ENCODE measurements at places on chromosomes 6 and 20. TPM values are rescaled to one million over a fixed set of nuclear protein-coding genes. Genes with fewer than 3 reads are reported as not detected.

DNA sequence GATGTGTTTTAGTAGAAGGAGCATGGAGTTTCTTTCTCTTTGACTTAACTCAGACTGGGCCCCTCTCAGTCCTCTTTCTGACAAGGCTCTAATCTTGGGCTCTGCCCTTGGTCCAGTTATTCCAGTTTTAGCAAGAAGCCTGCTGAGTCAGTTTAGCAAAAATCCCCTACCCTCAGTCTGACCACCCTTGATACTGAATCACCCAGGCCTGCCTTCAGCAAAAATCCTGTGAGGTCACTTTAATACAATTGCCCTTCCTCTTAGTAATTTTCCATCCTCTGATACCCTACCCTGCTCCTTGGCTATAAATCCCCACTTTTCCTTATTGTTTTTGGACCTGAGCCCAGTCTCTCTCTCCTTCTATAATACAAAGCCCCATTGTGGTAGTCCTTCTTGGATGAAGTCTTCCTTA is 326.7 kb upstream of the NOX3 start:
- DNase-seq, result no peak
- no peak overlapping the region for H3K27ac ChIP-seq
- no peaks in the 10 kb centered on the region for H3K36me3 ChIP-seq
- H3K4me3 ChIP-seq, result no peak overlapping the region
- no peaks in the 10 kb centered on the region for H3K4me1 ChIP-seq

DNA sequence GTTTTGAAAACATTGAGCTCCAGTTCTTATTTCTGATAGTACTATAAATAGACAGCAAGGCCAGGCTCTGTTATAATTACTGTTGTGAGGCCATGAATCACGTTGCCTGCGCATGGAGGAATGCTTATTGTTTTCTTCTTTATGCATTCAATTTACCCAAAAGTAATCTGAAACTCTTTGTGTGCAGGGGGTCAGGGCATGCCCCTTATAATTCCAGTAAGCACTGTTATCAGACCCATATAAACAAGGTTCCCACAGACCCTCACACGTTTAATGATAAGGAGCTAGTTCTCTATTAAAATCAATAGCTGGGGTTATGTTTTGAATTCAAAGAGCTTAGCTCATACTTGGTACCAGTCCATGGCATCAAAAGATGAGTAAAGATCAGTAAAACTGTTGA is 174.8 kb upstream of the ARG1 start:
- H3K4me1 ChIP-seq, result peaks cover 18% of the 10 kb centered on the region
- no peak overlapping the region for H3K4me3 ChIP-seq
- H3K27ac ChIP-seq, result no peak overlapping the region
- DNase-seq, result no peak
- peaks cover 31% of the 10 kb centered on the region for H3K36me3 ChIP-seq

- H3K4me3 ChIP-seq, result no peak overlapping the region
- peaks cover 4% of the 10 kb centered on the region for H3K27me3 ChIP-seq
- no peak for DNase-seq
- no peaks in the 10 kb centered on the region for H3K4me1 ChIP-seq
- H3K36me3 ChIP-seq, result no peaks in the 10 kb centered on the region
These were observed 18.6 kb downstream of the ADGRF1 start for GRCh38 chr6:47023573-47023972.

DNA sequence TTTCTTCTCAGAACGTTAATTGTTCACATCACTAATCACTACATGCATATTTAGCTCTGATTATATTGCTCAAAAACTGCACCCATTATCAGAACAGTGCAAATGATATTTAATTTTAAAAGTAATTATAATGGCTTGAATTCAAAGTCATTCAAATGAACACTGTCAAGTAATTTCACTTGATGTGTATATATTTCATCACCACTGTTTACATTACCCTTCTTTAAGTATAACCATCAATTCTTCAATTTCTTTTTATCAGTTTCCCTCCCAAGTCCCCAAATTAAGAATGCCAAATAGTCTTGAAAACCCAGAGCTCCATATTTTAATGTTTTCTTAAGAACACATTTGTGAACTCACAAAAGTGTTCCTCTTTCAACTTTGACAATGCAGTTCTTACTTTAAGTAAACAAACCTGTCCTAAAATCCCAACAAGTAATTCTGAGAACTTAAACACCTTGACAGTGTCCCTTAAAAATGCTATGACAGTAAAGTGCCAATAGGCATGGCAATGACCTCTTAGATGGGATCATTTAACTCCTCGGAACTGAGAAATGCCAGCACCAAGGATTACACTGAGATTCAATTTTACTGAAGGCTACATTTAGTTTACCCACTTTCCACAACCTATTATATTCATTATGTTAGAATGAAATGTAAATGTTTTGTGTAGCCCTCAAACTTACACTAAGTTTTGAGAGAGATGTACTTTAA is 16.7 kb upstream of the SNX14 start:
- peaks cover 51% of the 10 kb centered on the region for H3K36me3 ChIP-seq
- H3K27me3 ChIP-seq, result no peaks in the 10 kb centered on the region
- peaks cover 6% of the 10 kb centered on the region for H3K4me1 ChIP-seq
- peak overlapping the region; percentile 46 for H3K27ac ChIP-seq
- no peak for DNase-seq
- no peak overlapping the region for H3K4me3 ChIP-seq

The ASIP gene
- total RNA-seq, result not detected

- H3K4me1 ChIP-seq, result no peaks in the 10 kb centered on the region
- no peak for DNase-seq
- H3K4me3 ChIP-seq, result no peak overlapping the region
- H3K36me3 ChIP-seq, result no peaks in the 10 kb centered on the region
- H3K27me3 ChIP-seq, result peaks cover 5% of the 10 kb centered on the region
- H3K27ac ChIP-seq, result no peak overlapping the region
These were observed 212.6 kb downstream of the MAFB start for GRCh38 chr20:40476461-40476860.

The LINC00237 gene
- total RNA-seq, result not detected

- DNase-seq, result no peak
- H3K4me1 ChIP-seq, result peaks cover 25% of the 10 kb centered on the region
- H3K27me3 ChIP-seq, result no peaks in the 10 kb centered on the region
- no peak overlapping the region for H3K4me3 ChIP-seq
- H3K36me3 ChIP-seq, result no peaks in the 10 kb centered on the region
These were observed 78.5 kb downstream of the CBFA2T2 start for GRCh38 chr20:33568378-33568777.

The MAS1 gene
- not detected for total RNA-seq

The ME1 gene
- total RNA-seq, result 0.25 TPM

DNA sequence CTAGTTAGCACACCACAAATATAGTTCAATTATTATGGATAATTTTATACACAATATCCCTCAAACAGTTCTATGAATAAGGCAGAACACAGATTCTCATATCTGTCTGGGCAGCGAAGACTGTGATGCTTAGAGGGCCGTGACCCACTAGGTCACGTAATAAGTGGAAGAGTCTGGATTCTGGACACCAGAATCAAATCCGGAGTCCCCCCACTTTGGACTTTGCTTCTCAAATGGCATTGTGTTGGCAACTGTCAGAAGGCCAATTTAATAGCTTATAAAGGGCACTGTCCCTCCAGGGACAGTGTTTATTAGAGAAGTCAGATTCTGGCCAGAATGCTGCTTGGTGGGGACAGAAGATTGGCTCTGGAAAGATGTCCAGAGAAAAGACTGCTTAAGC is 6.8 kb upstream of the CCDC167 start:
- H3K4me3 ChIP-seq, result no peak overlapping the region
- no peaks in the 10 kb centered on the region for H3K27me3 ChIP-seq
- H3K36me3 ChIP-seq, result no peaks in the 10 kb centered on the region
- H3K4me1 ChIP-seq, result peaks cover 69% of the 10 kb centered on the region
- no peak for DNase-seq
